ENCODE measurements at places on chromosomes 7 and 10.

- no peak for DNase-seq
Observed at GRCh38 chr7:41122256-41122987, 580.5 kb downstream of the INHBA start.

DNA sequence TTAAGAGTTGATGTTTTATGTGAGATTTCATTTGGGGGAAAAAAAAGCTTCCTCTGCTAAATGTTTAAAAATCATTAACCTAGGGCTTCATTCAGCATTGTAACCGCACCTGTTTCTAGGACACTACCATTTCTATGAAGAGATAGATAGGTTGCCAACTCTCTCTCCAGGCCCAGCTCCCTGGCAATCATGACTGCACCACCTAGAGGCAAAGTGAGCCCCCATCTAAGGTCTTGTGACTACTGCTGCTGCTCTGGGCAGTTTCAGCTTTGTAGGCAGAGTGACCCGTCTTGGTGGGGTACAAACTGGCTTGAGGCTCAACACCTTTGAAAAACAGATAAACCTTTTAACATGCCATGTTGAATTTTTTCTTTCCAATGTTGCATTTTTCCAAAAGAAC lies 27.3 kb upstream of the MRC1 start:
- no peak for DNase-seq

GRCh38 chr7:35035511-35035961 lies 1.7 kb downstream of the DPY19L1 start:
- DNase-seq = no peak

- no peak for DNase-seq
Observed at GRCh38 chr10:77071001-77071511, 566.6 kb downstream of the KCNMA1 start.

GRCh38 chr10:74282848-74283210 lies 131.8 kb downstream of the ADK start:
- DNase-seq = no peak

Data from fibroblast of skin of left biceps (primary cell).